ENCODE measurements at places on chromosomes 3 and 15.

- no peak for DNase-seq
Observed at GRCh38 chr3:123658852-123659206, 74.0 kb upstream of the HACD2 start.

- DNase-seq: no peak
Observed at GRCh38 chr3:49807431-49808114, 4.5 kb downstream of the INKA1 start.

DNA sequence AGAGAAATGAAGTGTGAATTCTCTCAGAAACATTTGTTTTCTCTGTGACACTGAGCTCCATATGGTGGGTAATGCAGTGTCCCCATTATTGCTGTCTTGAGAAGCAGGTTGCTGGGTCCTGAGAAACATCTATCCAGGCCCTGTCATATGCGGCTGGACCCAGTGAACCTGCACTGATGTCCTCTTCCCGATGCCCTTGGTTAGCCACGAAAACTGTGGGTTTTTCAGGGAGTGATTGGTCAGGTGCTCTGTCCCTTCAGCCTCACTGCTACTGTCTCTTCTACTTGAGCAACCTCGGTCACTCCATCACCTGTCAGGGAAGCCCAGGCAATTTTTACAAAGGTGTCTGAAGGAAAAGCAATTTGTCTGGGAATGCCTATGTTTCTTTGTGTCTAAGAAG lies 77.0 kb downstream of the SLC7A14 start:
- DNase-seq: no peak

- DNase-seq: no peak
Observed at GRCh38 chr3:140131895-140132294, 196.9 kb downstream of the CLSTN2 start.

- DNase-seq: no peak
Observed at GRCh38 chr3:99962703-99963102, 145.0 kb downstream of the CMSS1 start.

- no peak for DNase-seq
Observed at GRCh38 chr3:187136936-187137335, 2.4 kb downstream of the RPL39L start.

DNA sequence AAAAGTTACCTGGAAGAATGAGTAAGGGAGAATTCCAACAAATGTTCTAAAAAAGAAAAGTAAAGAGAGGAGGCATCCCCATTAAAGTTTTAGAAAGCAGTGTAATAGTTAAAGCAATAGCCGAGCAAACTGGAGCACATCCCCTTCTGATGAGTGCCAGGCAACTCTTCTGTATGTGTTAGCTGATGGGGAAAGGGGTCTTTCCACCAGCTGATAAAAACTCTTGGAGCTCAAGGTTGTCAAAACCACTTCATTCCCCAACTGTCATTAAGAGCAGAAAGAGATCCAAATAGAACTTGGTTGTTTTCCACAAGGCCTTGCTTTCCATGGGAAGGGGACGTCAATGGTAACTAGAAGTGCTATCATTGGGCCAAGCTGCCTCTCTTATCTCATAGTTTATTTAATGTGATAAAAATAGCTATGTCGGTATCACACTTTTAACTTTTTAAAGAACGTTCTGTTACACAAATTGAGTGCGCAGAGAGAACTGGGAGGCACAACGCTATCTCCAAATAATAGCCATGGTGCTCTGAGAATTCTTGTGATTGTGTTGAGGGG lies 116.9 kb downstream of the POLR2M start:
- DNase-seq: no peak

GRCh38 chr3:61927332-61927731 lies 366.0 kb downstream of the PTPRG start:
- no peak for DNase-seq

DNA sequence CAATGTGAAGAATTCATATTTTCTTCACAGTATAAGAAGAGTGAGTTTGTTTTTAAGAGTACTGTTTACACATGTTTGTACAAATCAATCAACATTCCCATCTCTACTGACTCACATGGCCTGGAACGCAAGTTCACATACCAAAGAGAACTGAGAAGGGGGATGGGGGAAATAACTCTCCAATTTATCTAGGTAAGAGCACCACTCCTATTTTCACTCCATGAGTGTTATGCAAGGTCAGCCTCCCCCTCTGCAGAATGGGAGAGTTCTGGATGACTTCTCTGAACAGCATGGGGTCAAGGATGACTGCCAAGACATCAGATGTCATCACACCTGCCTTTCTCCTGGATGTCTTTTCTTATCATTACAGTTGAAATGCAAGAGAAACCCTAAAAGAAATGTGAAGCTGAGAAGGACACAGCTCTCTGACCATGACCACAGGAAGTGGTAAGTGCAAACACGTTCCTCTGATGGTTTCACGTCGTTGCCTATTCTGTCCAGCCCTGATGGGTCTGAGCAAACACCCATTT lies 95.2 kb downstream of the SEMA6D start:
- DNase-seq: no peak

- no peak for DNase-seq
Observed at GRCh38 chr15:63672369-63672768, 75.2 kb downstream of the FBXL22 start.
